ENCODE measurements at places on chromosomes 7 and 10. TPM values are rescaled to one million over a fixed set of nuclear protein-coding genes. Genes with fewer than 3 reads are reported as not detected.

The ATP6V0A4 gene
- total RNA-seq, result 0.07 TPM

The SPDYE9 gene
- not detected for total RNA-seq

The FZD1 gene
- 7.2 TPM for total RNA-seq

The ADCYAP1R1 gene
- not detected for total RNA-seq

The PAX4 gene
- total RNA-seq, result not detected

The CDNF gene
- total RNA-seq, result 1.2 TPM

The TUBAL3 gene
- total RNA-seq, result 0.36 TPM

The GLI3 gene
- total RNA-seq, result 1.7 TPM

The SSC4D gene
- total RNA-seq, result 1.0 TPM

The TAS2R5 gene
- total RNA-seq, result 4.4 TPM

The NOS3 gene
- 0.14 TPM for total RNA-seq

The SRPK2 gene
- total RNA-seq, result 94.0 TPM

The FAM25A gene
- total RNA-seq, result 342 TPM

The DGKI gene
- total RNA-seq, result under 0.01 TPM

The PDAP1 gene
- 57.8 TPM for total RNA-seq

The VWC2 gene
- total RNA-seq, result not detected

The ZNF273 gene
- 6.8 TPM for total RNA-seq

The SYCE1 gene
- total RNA-seq, result not detected

The FAM200A gene
- total RNA-seq, result 11.7 TPM

The HOXA5 gene
- total RNA-seq, result not detected

The POM121C gene
- 7.2 TPM for total RNA-seq

The KLF14 gene
- total RNA-seq, result not detected

The NCAPG2 gene
- 3.1 TPM for total RNA-seq

The TAS2R4 gene
- 1.0 TPM for total RNA-seq

The PAXIP1 gene
- 11.7 TPM for total RNA-seq

The ACHE gene
- total RNA-seq, result under 0.01 TPM

The SPDYE2 gene
- not detected for total RNA-seq

The SPDYE1 gene
- total RNA-seq, result not detected

The VPS37D gene
- 1.3 TPM for total RNA-seq

The EPHA1 gene
- total RNA-seq, result 53.9 TPM

The OPN1SW gene
- total RNA-seq, result not detected

The DNAJC12 gene
- total RNA-seq, result 0.28 TPM

The NPY4R gene
- not detected for total RNA-seq

The SPRN gene
- total RNA-seq, result not detected

The METTL27 gene
- 3.1 TPM for total RNA-seq

The FRMD4A gene
- total RNA-seq, result 8.0 TPM

The GFRA1 gene
- under 0.01 TPM for total RNA-seq

The RAB19 gene
- total RNA-seq, result 0.50 TPM

The MBL2 gene
- not detected for total RNA-seq

The SAMD9 gene
- total RNA-seq, result 7.2 TPM

The COL17A1 gene
- 884 TPM for total RNA-seq

The VWA2 gene
- total RNA-seq, result 4.7 TPM

The GOLGA7B gene
- 0.21 TPM for total RNA-seq

The CPA2 gene
- not detected for total RNA-seq

The CLRN3 gene
- not detected for total RNA-seq

The GRID2IP gene
- 0.14 TPM for total RNA-seq

The PON3 gene
- 1.4 TPM for total RNA-seq

The WDFY4 gene
- total RNA-seq, result under 0.01 TPM

The NME8 gene
- not detected for total RNA-seq

The TMEM236 gene
- 0.07 TPM for total RNA-seq

The LRGUK gene
- 0.34 TPM for total RNA-seq

Measured in nasal cavity respiratory epithelium epithelial cell of viscerocranial mucosa (primary cell).